ENCODE measurements at places on chromosomes 11 and 22.

DNA sequence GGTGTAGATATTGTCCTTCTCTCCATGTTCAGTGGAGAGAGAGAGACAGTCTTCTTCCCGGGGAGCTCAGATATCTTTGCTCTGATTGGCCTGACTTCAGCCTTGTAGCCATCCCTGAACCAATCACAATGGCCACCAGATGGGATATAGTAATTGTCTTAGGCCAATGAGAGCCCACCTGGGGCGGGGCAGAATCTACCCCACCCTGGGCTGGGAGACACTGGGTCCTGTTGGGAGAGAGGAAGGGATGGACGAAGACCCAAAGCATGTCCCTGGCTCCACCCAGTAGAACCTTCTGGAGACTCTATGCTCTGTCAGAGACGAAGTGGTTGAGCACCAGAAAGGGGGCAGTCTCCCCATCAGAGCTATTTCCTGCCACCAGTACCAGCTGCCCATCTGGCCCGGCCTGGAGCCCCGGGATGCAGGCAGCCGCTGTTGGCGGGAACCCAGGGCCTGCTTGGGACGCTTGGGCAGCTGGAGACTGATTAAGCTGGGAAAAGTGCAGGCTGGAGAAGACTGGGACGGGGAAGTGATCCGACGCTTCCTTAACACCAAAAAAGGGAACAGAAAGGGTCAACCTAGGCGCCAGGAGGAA is 31.6 kb upstream of the CBX7 start:
- no peak for DNase-seq

GRCh38 chr11:32034149-32034548 is 56.7 kb upstream of the RCN1 start:
- DNase-seq = no peak

DNA sequence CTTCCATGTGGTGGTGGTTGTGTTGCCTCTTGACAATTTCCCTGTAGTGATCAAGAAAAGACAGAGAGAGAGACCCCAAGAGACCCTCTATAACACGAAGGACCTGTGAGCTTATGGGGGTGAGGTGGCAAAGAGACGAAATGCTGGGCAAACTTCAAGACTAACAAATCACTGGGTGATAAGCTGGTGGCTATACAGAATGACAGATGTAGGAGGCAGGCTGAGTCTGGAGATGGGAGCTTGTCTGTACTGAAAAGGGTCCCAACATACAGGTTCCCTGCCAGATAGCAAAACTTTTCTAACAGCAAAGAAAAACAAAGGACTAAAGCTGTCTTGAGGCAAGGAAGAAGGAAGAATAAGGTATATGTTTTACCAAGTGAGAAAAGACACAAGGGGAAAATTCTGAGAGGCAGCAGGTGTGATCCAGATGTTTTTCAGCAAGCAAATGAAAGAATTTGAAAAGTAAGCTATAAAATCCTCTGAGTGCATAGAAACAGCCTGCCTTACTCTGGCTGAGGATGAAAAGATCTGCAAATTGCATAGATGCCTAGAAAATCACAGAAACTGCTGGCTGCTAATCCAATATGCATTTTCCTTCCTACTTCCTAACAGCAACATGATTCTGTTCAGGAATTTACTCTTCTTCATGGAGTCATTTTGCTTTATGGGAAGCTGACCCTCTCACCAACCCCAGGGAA is 21.9 kb upstream of the LYVE1 start:
- DNase-seq = no peak

GRCh38 chr11:121904148-121904547 is 211.9 kb downstream of the BLID start:
- no peak for DNase-seq

DNA sequence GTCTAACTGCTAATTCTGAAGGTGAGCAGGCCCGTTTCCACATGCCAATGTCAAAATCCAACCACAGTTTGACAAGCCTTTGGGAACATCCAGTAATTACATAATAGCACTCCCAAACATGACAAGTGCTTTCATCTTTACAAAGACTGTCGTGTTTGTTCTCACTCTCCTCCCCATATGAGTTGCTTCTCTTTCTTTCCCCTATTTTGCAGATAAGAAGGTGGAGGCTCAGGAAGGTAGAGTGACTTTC is 55.9 kb upstream of the CD44 start:
- no peak for DNase-seq

DNA sequence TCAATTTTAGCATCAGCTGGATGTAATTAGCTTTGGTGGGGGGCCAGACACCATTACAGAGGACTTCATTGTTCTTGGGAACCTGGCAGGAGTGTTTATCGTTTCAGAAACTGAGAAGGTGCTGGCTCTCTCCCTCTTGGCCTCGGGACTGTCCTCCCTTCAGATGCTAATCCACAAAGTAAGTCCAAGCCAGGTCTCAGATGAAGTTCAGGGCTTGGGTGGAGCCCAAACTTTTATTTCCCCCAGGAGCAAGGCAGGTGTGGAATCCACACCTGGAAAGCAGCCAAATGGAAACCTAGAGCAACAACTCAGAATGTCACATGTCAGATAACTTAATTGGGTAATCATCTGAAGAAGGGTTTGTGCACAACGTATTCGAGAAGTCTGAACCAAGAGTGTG is 119.2 kb downstream of the ME3 start:
- no peak for DNase-seq

DNA sequence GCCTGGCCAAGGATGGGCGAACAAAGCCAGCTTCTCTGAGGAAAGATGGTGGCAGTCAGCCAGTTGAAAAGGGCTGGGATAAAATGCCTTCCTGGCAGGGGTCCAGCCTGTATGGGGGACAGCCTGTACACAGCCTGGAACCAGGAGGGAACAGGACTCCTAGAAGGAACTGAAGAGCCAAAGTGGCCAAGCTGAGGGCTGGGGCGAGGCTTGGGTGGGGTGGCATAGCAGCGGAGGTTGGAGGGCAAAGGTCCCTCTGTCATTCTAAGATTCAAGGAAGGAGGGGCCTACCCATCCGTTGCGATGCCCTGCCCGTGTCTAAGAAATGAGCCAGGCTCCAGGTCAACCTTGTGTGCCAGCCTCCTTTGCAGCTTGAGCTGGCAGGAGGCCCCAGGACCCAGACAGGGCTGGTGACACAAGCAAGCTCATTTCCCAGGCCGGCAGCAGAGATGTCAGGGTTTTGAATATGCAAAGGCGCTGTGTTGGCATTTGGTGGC is 22.6 kb downstream of the FADD start:
- no peak for DNase-seq

GRCh38 chr11:63761931-63762653 is 6.5 kb downstream of the ZFTA start:
- no peak for DNase-seq

GRCh38 chr11:34331329-34331728 is 26.5 kb downstream of the ABTB2 start:
- no peak for DNase-seq

DNA sequence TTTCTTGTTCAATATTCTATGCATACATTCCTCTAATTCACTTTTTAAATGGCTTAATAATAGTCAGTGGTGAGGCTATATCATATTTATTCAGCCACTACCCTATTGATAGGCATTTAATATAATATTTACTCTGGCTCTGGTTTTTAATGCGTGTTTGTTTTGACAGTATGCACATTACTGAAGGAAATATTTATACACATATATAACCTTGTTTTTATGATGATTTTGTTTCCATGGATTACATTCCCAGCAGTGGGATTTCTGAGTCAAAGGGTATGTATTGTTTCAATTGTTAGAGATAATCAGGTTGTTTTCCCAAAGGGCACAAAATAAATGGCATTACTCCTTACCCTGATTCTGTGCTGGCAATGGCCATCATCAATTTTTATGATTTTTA is 105.8 kb downstream of the UVRAG start:
- DNase-seq = no peak

GRCh38 chr22:32733196-32733768 is 68.2 kb upstream of the TIMP3 start:
- no peak for DNase-seq

DNA sequence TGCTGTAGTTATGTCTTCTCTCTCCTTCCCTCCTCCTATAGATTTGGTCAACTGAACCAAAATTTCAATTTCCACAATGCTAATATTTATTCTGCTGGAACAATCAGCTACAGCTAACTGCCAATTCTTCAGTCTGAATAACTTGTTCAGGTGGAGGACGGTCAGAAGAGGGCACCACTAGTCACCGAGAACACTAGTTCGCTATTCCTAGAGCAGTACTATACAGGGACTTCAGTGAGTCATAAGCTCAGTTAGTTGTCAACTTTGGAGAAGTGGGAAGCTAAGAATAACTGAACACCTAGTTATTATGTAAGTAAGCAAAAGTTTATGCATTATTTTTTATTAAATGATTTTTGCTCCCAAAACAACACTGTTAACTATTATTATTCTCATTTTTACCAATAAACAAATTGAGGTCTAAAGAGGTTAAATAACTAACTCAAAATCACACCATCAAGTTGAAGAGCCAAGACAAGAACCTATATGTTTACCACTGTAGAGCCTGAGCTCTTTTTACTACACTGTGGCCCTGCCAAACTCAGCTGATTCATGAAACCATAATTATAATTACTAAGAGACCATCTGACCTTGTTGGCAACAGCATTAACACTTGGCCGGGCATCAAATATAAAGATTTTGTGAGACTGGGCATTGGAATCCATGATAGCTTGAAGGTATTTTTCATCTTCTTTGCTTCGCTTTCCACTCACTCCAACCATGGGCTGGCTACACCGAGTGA is 59.0 kb downstream of the CEP57 start:
- DNase-seq = no peak
